Body of pancreas (tissue), 4 donors: ENCODE measurements at places on chromosomes 13 and 19.
A peak's percentile ranks its signal among the peaks of the same experiment; 100 is the strongest.

DNA sequence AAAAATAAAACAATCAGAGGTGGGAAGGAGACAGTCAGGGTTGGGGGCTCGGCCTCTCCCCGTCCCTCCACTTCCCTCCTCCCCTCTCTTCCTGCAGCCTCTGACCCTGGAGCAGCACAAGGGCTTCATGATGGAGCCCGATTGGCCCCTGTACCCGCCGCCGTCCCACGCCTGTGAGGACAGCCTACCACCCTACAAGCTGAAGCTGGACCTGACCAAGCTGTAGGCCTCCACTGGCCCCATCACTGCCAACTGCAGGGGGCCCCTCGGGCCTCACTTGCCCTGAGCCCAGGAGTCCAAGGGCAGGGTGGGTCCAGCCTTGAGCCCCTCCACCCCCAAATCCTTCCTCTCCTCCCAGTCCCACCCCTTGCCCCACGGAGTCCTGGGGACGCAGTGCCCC, 7.6 kb downstream of the TMEM59L start:
- no peak for DNase-seq

DNA sequence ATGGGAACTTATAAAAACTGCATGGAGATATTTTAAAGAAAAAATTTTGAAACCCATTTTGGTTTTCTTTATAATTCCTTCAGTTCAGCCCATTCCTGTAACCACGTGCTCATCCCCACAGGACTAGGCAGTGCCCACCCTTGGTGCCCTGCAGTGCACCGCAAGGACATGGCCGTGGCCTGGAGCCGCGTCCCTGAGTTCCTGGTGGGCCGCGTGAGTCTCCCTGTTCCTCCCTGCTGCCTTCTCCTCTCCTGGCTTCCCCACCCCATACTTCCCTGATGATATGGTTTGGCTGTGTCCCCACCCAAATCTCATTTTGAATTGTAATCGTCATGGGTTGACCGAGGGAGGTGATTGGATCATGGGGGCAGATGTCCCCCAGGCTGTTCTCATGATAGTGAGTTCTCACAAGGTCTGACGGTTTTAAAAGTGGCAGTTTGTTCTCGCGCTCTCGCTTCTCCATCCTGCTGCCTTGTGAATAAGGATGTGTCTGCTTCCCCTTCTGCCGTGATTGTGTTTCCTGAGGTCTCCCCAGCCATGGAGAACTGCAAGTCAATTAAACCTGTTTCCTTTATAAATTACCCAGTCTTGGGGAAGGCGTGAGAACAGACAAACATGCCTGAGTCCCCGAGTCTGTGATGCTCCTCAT, 31.6 kb upstream of the TFDP1 start:
- no peak for DNase-seq

DNA sequence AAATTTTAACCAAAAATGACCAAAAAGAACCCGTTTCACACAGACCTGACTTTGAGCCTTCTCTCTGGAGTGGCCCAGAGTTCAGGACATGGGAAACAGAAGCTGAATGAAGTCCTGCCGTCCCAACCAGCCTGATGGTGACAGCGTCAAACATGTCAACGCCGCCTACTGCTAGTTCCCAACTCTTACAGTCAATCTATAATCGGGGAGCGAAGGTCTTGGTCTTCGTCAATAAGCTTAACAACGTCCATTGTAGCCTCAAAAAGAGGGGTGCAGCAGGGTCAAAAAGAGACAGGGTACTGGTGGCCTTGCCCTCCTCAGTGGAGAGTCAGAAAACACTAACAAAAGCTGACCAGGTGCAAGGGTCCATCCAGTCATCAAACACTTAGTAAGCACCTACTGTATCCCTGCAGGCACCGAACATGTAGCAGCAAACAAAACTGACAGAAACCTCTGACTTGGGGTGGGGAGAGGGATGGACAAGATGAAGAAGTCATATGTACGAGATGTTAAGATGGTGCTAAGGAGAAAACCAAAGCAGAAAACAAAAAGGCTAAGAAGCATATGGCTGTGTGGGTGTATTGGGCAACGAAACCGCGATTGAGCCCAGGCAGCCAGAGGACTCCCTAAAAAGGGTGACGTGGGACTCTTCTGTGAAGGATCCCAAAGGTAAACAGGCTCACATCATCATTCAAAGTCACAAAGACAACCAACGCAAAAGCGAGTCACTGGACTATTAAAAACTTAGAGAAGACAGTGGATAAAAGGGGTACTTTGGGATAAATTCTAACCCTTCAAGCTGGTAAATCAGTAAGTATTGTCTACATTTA, 12.0 kb downstream of the MLLT1 start:
- DNase-seq = no peak

DNA sequence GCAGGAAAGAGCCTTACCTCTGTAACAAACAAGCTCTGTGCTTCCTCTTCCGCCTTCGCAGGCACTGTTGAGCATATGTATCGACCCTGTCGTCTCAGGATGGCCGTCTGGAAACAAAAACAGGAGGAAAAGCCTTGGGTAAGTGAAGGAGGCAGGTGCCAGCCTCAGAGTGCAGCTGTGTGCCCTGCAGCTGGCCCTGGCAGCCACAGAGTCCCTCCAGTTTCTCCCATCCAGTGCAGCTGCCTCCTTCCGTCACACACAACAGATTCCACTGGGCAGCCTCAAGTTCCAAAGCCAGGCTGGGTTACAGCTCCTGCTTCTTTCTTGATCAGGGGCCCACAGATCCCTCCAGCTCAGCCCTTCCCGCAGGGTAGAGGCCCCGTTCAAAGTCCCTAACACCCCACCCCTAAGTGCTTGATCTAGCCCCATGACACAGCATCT, 47.7 kb downstream of the DOCK9 start:
- DNase-seq = no peak

GRCh38 chr19:45554481-45554880, 30.1 kb downstream of the OPA3 start:
- DNase-seq = no peak

GRCh38 chr13:90362707-90363106, 984.8 kb upstream of the MIR17HG start:
- no peak for DNase-seq

- DNase-seq = no peak
These were observed 72.4 kb upstream of the TSC22D1 start for GRCh38 chr13:44648392-44649103.

GRCh38 chr13:103164251-103164650, 98.0 kb upstream of the SLC10A2 start:
- no peak for DNase-seq

DNA sequence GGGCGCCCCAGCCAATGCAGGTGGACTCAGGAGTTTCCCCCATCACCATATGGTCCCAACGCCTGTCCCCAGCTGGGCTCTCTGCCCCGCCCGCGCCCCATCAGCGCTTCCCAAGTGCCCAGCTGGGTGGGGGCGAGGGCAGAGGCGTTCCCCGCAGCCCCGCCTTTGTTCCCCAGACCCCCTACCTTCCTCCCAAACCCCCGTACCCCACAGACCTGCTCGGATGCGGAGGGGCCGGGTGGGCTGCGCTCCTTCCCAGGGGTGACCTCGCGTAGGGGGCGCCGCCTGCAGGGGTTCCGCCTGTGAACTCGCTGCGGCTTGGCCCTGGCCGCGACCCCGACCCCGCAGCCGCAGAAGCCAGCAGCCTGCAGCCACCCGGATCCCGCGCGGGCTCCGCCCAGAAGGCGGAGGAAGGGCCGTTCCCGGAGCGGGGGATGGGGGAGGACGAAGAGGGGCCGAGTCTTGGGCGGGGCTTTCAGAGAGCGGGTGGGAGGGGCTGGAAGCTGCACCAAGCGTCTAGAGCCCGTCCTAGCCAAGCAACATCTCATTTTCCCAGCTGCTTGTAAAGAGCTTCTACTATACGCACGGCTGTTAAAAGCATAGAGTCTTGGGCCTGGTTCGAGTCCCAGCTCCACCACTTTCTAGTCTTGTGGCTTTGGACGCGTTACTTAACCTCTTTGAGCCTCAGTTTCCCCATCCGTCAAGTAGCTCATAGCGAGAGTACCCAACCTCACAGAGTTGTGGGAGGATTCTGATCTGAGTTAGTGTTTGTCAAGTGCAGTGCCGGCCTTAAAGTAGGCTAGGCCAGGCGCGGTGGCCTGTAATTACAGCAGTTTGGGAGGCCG, at the start of gene RAB3D:
Gene RAB3D (minus strand): TSS at position 404 of the 845 bp plus-strand sequence. CDS start 2,258 bp downstream, outside the sequence.
- DNase-seq = peak; percentile 97

DNA sequence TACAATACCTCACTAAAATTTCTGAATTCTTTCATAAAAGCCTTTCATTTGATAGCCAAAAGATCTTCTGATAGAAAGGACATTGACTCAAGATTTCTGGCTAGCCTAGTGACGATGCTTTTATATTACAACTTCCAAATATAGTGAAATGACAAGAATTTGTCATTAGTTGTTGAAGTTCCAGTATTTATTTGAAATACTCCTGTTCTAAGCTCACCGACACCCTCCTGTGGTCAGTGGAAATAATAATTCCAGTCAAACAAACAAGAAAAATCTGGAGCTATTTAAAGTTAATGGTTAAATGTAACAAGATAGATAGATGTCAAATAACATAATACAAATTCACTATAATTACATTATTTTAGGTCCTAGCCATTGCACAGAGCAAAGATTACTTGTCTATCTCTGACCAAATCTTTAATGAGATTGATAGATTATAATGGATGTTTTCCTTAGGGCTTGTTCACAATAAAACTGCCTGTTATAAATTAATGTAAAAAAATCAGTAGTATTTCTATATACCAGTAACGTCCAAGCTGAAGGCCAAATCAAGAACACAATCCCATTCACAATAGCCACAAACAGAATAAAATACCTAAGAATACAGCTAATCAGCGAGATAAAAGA, 195.5 kb downstream of the RGCC start:
- DNase-seq = no peak

DNA sequence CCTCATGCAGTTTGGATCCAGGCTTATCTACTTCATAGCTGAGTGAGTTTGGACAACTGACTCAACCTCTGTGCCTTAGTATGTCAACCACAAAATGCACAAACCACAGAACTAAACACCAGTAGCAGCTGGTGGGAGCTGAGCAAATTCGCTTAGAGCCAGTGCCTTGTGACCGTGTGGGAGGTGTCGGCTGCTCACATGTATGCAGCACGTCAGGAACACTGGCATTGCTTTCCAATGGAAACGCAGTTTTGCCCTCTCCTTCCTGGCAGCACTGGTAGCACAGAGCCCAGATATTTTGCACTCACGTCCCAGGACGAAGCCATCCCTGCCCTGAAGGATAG, 8.3 kb upstream of the NTN5 start:
- peak; percentile 41 for DNase-seq

DNA sequence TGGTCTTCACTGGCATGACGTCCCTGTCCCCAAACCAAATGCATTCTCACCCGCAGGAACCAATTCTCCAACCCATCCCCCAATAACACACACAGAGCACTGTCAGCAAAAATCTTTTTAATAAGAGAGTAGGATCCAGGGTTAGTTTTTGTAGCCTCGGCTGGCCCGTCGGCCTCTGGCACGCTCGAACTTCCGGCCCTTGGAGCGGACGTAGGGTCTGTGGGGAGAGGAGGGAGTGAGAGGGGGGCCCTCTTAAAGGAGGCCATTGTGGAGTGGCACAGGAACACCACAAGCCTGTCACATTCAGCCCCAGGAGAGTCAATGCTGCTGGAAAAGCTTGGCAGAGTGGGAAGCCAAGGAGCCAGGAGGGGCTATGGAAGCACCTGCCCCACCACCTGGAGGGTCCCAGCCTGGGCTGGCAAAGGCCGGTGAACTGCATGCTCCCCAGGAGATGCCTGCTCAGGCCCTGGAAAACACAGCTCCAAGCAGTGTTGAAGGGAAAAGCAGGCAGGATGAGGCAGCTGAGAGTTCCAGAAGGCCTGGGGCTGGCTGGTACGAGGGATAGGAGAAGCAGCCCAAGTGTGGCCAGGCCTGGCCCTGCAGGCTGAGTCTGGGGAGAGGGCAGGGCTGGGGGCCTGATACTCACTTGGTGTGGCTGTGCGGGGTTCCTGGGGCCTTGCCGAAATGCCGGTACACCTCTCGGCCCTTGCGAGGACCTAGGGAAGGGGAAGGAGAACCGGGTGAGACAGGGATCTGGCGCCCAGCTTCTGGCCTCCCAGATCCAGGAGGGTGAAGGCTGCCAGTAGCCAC, 560 bp upstream of the FAM83E start:
- no peak for DNase-seq

DNA sequence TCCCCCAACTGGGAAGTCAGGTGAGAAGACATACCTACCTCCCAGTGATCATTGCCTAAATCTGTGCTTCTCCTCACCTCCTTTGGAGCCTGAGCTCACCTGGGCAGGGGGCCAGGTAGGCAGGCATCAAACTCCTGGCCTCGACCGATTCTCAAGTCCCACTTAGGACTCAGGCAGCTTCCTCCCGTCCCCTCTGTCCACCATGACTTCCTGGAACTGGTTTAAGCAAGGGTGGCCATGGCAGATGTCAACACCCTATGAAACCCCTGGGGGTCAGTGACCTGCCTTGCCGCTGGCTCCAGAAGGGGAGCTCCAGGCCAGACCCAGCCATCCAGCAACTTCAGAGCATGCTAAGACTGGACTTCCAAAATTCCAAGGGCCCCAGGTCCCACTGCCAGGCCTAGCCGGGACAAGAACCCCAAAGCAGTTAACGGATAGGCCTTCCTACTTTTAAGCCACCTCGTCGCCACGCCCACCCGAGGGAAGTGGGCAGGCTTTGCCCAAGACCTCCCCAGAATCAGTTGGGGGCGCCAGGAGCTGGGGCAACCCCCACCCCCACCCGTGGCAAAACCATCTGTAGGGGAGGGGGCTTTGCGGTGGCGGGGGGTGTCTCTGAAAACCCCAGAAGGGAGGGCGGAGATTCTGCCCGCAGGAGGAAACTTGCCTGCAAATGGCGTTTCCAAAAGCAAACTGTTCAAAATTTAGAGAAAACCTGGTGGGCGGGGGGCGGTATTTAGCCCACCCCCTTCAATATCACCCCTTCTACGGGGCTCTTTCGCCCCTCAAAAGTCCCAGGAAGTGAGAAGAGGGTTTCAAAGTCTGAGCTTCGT, 657 bp downstream of the PLIN3 start:
- DNase-seq = peak; percentile 60

GRCh38 chr13:47869776-47870175, 131.3 kb downstream of the SUCLA2 start:
- DNase-seq = no peak

GRCh38 chr19:5335593-5335992, 5.0 kb downstream of the PTPRS start:
- DNase-seq = no peak

GRCh38 chr13:98297051-98297450, 120.0 kb upstream of the RNF113B start:
- no peak for DNase-seq

DNA sequence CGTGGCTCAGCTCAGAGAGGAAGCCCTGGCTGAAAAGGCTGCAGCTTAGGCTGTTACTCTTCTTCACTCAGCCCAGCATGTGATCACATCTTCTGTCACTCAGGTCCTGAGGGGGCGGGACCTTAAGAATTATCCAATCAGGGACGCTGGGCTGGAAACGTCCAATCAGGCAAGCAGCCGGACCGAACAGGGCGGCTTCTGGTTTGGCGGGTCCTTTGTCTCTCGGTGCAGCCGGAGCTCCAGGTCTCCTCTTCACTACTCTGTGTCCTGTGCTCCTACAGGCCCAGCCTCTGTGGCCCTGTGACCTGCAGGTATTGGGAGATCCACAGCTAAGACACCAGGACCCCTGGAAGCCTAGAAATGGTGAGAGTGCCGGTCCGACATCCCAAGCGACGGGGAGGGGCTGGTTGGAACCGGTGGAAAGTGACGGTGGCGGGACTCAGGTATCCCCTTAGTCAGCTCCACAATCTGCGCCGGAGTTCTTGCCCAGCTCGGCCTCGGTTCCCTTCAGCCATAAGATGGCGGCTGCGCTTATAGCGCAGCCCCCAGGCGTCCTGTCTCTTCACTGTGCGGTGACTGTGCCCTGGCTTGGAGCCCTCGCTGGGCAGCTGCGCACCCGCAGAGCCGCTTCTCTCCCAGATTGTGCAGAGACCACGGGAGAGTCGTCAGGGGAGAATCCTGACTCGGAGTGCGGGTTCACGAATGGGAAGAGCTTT, at the start of gene ZNF93:
Gene ZNF93 (plus strand): TSS at position 218 of the 716 bp plus-strand sequence. CDS start 143 bp downstream, at position 361.
- DNase-seq = peak; percentile 95
